ENCODE measurements at places on chromosomes 5 and 9.

DNA sequence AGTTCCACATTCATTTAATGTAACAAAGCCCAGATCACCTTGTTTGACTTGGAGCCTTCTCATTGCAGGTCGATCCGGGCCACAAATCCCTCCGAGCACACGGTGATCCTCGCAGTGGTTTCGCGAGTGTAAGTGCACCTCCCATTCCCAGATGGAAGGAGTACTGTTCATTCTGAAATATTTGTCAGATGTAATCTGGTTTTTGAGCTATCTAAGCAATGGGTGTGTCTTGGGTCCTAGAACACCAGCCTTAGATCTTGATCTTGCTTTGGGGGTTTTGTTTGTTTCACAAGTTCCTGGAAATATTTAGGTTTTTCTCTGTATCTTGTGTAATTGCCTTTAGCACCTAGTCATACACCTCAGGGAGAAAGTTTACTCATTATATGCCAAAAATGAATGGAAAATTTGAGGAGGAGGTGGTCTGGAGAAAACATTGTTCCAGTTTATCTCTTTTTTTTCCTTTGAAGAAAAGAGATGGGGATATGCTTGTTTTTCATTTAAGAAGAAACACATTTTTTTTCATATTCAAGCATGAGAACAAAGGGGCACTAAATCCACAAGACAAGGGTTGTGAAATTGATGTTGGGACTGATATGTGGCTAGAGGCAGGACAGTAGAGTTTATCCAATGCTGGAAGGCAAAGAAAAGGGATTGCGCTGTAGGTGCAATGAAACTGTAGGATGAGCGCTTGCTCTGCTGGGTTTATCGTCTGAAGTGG lies 118.6 kb downstream of the PDE8B start:
- DNase-seq = no peak

- no peak for DNase-seq
Measured at GRCh38 chr9:112863214-112863613, 27.5 kb downstream of the SLC46A2 start.

DNA sequence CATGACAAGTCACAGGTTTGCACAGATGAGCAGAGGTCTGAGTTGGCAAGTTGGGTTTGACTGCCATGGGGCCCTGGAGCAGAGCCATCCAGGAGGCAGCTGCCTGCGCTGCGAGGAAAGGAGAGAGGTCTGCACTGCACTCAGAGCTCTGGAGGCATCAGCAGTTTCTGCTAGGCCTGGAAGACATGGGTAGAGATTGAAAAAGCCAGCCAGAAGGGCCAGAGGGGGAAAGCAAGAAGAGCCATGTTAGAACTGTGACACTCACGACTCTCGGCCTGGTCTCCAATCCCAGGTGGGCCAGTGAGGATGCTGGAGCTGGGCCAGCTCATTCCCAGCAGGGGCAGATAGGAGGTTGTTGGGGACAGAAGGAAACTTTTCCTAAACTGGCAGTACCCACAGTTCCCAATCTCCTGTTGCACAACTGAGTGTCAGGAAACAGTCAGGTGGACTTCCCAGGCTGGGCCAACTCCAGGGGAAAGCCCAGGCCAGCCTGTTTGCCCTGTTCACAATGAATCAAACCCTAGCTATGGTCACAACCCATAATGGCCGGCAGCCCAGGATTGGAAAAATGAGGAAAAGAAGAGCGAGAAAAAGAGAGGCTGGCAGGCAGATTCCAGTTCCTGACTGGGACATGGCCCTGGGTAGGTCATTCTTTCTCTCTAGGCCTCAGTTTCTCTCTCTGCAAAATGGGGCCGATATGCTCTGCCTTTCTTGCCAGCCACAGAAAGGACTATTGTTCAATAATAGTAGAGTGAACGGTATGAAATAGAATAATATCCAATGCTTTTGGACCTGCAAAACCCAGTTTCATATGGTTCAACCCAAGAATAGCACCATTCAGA lies 7.8 kb upstream of the ORM1 start:
- DNase-seq = peak; percentile 80

DNA sequence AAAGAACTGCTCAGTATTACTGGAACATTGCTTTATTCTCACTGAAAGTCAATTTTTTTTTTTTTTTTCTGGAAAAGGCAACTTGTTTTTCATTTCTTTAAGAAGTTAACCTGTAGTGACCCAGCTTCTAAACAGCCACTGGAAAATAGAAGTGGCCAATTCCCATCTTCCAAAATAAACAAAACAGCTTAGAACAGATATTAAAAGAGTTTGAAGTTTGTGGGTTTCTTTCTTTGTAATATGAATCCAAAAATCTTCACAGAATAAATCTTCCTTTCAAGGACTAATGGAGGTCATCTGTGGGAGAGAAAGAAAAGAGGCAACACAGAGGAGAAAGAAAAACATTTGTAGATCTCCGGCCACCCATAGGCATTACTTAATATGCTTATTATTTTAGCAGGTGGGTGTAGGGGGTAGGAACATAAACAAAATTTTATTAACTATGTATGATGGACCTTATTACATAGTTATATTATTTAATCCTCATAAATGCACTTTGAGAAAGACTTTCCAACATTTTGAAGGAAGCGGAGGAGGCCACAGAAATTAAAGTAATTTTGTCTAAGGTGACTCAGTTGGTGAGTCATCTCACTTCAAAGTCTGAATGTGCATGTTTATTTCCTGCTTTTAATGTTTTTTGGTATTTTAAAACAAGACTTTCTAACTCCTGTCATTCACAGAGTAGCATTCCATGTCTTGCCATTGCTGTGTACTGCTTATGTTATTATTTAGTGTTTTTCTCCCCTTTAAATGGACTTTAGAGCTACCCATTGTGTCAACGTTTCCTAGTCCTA lies 1791.8 kb upstream of the WWC1 start:
- no peak for DNase-seq

- DNase-seq = no peak
Measured at GRCh38 chr9:38227656-38228055, 158.6 kb upstream of the SHB start.

DNA sequence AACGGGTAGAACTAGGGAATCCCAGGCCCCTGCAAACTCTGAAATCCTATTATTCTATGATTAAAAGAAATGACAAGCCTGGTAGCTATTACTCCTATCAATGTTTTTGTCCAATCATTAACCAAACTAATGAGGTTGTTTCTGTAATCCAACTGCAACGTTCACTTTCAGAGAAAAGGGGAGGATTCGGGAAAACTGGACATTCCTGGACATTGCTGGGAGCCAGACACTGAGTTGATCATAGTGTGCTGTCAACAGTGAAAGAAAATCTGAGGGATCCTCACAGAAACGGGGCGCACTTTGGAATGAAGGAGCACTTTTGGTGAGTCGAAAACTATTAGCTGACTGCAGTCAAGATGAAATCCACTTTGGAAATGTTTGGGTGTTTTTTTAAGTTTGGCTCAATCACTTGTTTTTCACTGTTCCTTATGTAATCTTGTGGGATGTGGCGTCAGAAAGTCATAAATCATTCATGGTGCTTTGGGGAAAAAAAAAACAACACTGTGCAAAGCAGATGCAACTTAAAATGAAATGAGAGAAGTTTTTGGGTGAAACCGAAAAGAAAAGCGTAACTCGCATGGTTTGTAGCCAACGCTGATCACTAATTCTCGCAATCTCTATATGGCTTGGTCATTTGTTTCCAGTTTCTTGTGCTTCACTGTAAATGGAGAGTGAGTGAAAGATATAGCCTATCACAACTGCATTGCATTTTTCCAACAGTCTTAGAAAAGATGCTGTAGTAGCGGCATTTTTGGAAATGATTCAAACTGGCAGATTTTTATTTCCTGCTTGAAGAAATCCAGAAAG lies 51.2 kb upstream of the ADRA1B start:
- no peak for DNase-seq

DNA sequence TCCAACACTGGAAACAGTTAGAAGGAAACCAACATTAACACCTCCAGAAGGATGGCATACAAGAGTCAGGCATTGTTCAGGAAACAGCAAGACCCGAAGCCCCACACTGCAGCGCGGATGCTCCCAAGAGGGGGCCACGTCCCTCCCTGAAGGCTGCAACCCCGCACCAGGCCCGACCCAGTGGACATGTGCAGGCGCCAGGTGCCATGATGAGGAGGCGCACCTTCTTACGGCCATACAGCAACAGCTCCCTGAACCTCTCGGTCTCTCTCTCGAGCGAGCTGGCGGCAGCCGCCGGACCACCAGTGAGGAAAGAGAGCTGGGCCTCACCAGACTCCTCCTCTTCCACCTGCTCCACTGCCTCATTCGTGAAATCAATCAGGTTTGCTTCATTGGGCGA lies 20.2 kb downstream of the SEC16A start:
- DNase-seq = no peak

- DNase-seq = no peak
Measured at GRCh38 chr9:86241216-86241615, 18.2 kb downstream of the C9orf153 start.

DNA sequence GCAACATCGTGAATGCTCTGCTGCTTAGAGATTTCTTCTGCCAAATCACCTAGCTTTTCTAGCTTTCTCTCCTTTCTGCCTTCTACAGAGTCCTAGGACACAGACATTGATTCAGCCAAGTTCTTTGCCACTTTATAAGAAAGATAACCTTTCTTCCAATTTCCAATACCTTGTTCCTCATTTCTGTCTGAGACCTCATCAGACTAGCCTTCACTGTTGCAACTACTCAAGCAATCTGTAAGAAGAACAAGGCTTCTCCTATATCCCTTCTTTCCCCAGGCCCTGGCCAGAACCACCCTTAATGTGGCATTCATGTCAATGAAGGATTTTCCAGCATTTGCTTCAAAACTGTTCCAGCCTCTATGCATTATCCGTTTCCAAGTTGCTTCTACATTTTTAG lies 24.3 kb downstream of the FBXO10 start:
- DNase-seq = no peak

DNA sequence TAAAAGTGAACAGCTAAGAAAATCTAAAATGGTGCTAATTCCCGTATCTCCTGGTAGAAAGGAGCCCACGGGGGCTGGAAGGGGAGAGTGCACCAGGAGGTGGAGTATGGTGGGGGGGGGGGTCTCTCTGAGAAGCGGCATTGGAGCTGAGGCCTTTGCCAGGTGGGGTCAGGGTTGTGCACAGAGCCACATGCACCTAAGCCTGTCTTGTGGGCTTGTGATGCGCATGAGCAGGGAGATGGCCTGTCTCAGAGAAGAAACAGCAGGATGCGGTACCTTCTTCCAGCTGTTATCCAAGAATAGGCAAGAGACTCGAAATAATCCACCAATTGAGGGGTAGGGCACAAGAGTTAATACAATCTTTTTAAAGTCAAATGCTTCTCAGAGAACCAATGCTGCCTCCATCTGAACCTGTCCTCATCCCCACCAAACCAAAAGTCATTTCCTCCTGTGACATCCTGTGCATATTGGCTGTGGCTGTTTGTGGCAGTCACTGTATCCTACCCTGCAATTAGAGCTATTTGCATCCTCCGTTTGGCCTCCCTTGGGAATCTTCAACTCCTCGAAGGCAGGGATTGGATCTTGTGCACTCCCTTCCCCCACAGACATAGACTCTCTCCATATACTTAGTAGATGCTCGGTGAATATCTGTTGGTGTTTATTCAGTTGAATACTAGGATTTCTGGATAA lies 45.4 kb downstream of the FGF1 start:
- no peak for DNase-seq

DNA sequence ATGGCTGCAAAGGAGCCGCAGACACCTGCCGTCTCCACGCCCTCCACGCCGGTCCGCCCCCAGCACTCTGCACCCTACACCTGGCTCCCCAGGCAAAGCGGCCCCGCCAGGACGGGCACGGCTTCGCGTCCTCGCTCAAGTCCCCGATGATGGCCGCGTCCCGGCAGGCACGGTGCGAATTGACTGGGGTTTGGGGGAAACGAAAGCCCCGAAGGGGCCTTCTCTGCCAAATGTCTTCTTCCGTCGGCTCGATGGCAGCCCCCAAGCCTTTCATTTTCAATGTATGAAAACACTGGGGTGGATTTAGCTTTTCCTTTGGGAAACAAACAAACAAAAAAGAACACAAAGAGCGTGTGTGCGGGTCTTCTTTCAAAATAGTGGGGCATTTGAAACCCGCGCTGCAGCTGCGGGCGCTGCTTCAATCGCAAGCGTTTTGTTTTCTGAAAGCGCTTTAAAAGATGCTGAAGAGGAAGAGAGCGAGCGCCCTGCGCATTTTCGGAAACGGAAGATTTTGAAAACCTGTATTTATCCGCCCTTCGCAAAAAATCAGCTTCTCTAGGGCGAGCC lies 160.0 kb downstream of the RMI1 start:
- no peak for DNase-seq

GRCh38 chr5:156534085-156534484 lies 207.1 kb downstream of the SGCD start:
- peak; percentile 3 for DNase-seq

DNA sequence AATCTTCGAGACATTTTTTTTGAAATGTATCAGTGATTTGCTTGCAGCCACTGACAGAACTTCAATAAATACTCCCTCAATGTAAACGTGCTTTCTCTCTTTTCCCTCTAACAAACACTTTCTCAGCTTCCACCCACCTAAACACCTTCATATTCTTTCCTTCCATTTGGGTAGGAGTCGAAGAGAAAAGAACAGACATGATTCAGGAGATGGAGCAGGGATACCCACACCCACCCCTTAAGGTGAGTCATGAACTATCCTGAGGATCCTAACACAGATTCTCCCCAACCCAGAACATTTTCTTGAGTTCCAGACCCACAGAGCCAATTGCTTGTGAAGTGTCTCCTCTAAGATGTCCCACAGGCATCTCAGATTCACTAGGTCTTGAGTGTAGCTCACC lies 488.8 kb downstream of the CDK5RAP2 start:
- no peak for DNase-seq

All from NCI-H446 (cell line).